ENCODE measurements at places on chromosomes 11 and 22.

DNA sequence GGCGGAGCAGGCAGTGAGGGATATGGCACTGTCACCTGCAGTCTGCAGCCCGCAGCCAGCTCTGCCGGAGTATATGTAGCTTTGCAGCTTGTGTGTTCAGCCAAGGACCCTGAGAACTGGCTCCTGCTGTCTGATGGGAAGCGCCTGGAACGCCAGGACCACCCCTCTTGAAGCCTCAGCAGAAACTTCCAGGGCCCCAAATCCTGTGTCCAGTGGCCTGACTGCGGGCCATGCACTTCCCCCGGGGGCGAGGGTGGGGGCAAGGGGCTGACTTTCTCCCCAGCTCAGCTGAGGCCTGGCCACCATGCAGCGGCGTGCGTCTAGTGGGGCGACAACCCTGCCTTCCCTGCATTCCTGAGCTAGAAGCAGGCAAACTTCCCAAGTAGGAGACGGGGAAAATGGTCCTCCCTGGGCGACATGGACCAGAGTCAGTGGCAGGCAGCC lies 32.3 kb downstream of the PISD start:
- DNase-seq, result no peak

- peak; percentile 77 for DNase-seq
Measured at GRCh38 chr11:130522284-130522961, 74.0 kb downstream of the ADAMTS15 start.

DNA sequence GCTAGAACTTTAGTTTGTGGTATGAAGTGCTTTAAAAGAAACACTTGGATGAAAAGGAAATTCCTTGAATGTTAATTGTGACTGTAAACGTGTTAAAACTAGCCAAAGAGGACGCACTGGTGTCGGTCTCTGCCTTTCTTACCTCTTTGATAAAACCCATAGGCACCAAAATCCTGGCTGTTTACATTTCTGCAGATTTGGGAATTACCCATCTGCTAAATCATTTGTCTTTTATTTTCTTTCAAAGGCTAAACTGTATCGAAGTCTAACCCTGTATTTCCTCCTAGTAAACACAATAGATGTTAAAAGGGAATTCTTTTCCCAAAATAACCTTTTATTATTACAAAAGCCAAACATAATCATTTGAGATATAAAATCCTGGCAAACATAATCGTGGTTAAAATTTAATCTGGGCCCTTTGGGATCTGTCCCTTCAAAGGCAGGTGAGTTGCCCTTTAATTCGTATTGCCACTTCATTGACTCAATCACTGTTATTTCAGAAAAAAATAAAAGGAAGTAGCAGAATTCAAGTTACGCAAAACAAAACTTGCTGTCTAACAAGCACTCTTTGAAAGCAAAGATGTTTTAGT lies 2.4 kb downstream of the RASSF10 start:
- no peak for DNase-seq

- no peak for DNase-seq
Measured at GRCh38 chr11:70343636-70344035, 54.7 kb upstream of the CTTN start.

- DNase-seq, result no peak
Measured at GRCh38 chr11:34856251-34856650, 59.9 kb downstream of the APIP start.

DNA sequence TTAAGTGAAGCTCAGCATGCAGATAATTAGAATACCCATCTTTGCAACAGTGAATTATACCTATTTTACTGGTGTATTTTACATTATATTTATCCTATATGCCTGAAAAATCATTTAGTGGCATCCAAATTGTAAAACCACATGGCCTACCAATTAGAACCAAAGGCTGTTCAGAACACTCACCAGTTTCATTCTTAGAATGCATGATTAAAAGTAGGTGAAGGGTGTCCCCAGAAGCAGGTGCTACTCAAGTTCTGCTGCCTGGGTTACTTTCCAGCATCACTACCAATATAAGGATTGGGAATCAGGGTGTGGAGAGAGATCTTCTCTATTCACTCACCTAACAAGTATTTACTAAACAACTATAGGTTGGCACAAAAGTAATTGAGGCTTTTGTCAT lies 103.3 kb downstream of the SGSM3 start:
- no peak for DNase-seq
